ENCODE measurements at places on chromosomes 3 and 15.

- DNase-seq, result no peak
Measured at GRCh38 chr3:23071296-23071695, 131.8 kb upstream of the UBE2E2 start.

GRCh38 chr3:138051947-138052802 lies 42.2 kb downstream of the CLDN18 start:
- DNase-seq, result no peak

DNA sequence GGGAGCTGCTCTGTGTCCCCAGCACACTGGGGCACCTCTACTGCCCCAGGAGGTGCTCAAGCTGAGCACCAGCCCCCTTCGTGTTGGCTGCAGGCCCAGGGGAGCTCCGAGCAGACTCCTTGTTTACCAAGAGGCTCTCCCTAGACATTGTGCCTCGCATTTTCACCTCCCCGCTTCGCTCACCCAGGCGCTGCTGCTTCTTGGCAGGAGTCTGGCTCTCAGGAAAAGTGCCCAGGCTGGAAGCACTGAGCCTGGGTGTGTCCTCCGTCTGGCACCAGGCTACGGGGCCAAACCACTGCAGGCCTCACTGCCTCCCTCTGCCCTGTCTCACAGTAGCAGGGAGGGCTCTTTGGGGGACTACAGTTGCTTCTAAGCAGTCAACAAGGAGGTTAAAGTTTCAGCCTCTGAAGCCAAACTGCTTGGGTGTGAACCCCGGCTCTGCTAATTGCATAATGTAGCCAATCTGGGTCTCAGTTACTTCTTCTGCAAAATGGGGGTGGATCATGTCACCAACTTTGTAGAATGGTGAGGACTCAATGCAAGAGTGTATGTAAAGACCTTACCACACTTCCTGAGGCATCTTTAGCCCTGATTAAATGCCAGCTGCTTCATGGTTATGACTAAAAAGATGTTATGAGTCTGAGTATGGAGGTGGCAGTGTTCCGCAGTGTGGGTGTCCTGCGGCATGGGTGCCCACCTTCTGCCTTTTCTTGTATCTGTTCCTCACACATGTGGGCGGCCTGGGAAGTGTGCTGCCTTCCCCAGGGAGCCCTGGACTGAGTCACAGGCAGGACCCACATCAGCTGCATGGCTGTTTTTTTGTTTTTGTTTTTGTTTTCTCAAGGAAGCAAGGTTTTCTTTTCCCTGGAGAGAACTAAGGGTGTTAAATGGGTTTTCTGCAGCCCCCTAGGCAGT lies 88.9 kb downstream of the CLSTN2 start:
- peak; percentile 39 for DNase-seq

GRCh38 chr3:53795176-53795575 lies 51.0 kb downstream of the CHDH start:
- DNase-seq, result no peak

GRCh38 chr15:40234783-40235182 lies 4.1 kb upstream of the PAK6 start:
- no peak for DNase-seq

- DNase-seq, result no peak
Measured at GRCh38 chr15:57550640-57551039, 41.1 kb upstream of the MYZAP start.

- no peak for DNase-seq
Measured at GRCh38 chr3:59608356-59608755, 558.5 kb upstream of the CFAP20DC start.

DNA sequence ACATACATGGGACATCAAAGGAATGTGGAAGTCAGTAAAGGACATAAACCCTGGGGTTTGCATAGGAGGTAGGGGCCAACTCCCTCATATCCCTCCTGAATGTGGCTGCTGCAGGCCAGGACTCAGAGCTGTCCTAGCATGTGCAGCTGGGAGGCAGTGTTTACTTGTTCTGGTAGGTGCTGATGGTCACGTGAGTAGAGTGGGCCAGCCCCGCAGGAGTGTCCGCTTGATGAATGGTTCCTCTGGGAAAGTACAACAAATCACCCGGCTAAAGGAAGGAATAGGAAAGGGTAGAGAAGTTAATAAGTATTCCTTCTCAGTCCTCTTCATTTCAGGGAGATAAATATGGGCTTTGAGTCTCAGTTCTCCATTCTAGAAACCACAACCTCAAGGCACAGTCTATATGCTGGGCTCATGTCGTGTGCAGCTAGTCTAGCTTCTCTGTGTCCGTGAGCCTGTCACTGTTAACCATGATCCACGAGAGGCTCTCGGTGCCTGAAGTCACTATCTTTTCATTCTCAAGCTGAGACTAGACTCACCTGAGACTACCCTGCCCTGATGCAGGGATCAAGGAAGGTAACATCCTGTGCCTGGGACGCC lies 17.9 kb downstream of the RIOX2 start:
- no peak for DNase-seq

DNA sequence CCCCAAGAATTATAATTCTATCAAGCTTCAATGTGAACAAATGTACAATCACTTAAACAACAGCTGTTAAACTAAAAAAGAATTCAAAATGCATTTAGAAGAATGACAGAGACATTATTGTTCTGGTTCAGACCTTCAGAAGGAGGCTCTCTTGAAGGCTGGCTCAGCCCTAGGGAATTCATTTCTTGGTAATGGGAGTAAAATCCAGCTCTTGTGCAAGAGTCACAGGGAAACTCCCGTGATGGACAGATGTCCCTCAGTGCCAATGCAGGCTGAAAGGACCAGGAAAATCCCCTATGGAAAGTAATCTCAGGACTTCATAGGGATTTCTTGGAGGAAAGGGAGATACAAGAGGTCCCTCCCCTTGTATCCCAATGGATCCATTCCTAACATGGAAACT lies 149.9 kb upstream of the STT3B start:
- DNase-seq, result no peak

DNA sequence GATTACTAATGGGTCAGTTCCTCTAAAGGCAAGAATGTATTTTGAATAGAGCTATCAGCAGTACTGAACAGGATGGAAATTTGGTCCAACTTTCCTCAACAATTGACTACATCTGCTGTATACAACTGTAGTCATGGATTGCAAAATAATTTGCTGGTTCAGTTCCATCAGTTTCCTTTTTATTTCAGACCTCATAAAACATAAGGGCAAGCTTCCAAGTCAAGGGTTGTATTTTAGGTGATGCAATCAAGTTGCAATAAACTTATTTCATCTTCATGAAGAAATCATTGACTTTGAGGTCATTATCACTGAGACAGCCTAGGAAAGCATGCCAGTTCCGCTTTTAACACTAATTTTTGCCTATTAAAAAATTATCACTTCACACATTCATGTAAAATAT lies 90.4 kb upstream of the TSEN2 start:
- no peak for DNase-seq

DNA sequence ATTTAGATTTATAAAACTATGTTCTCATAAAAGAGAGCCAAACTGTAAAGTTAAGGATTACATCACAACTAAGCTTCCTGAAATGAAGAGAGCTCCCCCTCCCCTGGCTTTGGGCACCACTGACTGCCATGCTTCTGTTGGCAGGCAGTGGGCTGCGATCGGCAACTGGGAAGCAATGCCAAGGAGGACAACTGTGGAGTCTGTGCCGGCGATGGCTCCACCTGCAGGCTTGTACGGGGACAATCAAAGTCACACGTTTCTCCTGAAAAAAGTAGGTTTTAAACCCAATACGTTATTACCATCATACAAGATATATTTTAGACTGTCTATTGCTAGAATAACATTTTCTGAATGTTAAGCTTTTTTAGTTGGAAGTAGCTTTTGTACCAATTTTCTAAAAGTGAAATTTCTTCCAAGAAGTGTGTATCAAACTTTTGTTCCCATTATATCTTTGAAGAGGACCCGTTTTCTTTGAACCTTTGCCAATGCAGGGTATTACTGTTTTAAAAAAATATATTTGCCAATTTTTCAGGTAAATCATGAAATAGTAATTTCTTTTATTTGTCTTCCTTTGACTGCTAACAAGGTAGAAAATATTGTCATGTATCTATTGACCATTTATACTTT lies 184.1 kb downstream of the ADAMTSL3 start:
- no peak for DNase-seq

GRCh38 chr3:88947013-88947412 lies 160.4 kb upstream of the EPHA3 start:
- no peak for DNase-seq

GRCh38 chr3:52446631-52447511 lies 2.0 kb upstream of the SEMA3G start:
- no peak for DNase-seq

DNA sequence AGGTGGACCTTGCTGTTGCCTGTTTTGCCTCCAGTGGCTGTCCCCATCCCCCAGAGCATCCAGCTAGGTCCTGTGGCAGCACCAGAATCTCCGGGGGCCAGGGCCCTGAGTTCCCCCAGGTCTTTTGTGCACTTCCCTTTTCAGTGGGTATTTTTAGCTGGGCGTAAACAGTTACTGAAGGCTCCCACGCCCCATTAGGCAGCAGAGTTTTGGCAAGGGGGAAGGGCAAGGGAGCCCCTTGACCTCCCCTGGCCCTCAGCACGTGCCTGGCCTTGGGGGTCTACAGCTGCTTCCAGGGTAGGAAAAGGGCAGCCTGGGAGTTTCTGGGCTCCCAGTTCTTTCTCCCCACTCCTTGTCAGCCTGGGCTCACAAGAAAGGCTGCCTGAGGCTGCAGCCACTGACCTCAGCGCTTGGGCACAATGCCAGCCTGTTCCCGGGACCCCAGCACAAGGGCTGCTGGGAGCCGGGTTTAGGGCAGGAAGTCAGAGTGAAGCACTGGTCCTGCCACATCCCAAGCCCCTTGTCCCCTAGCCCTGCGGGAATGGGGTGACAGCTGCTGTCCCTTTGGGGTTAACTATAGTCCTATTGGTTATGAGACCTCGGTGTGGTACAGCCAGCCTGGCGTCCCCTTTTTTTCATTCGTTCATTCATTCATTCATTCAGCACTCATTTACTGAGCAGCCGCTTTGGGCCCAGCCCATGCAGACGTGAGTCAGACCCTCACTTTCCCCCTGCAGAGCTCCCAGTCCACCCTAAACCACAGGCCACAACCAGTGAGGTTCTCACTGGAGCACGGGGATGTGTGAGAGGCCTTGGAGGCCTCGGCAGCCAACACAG lies 8.4 kb downstream of the CSK start:
- DNase-seq, result no peak

DNA sequence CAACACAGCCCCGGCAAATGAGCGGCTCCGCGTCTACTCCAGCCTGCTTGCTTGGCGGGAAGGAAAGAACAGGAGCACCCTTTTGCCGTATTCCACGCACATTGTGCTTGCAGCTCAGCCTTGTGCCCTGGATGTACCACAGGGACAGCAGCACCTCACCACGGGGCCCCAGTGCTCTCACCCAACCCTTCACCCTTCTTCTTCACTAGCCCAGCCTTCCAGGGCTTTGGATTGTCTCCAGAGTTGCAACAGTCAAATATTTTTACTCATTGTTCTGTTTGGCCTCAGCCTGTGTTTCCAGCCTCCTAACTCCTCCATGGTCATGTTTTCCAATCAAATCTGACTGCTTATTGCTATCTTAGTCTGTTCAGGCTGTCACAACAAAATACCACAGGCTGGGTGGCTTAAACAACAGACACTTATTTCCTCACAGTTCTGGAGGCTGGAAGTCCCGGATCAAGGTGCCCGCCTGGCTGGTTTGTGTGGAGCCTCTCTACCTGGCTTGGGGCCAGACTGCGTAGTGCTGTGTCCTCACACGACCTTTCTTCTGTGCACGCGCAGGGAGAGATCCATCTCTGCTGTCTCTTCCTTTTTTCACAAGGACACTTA lies 79.2 kb upstream of the ABHD17C start:
- peak; percentile 80 for DNase-seq

GRCh38 chr15:25733856-25734679 lies 129.1 kb downstream of the ATP10A start:
- no peak for DNase-seq

DNA sequence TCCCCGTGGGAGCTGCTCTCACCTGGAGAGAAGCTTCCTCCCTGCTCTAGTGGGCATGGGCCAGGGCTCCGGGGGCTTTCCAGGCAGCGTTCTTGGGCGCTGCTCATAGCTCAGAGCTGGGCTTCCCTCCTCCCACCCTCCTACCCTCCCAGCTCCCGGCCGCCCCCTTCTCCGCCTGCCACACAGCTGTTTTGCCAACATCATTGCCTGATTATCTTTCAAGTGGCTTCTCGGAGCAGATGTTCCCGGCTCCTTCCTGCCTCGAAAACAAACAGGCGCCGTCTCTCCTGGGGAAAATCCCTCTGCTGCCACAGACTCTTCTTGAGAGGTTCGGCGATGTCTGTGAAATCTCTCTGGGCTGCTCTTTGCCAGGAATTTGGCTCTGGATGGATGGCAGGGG lies 195.6 kb downstream of the RPLP1 start:
- peak; percentile 46 for DNase-seq

DNA sequence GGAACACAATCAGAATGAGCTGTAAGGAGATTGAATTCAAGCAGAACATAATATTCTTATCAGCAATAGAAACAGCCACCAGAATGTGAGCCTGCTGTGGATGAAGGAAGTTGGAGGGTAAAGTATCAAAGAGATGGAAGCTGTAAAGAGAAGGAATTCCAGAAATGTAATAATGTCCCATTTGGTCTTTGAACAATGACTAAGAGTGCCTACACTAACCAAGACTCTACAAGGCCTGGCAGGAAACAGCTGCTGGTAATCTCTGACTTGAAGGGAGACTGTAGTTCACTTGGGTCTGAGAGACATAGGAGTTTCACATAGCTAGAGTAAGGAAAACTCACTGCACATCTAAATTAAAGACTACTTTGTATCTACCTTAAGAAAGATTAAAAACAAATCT lies 1176.0 kb upstream of the ALCAM start:
- DNase-seq, result no peak

DNA sequence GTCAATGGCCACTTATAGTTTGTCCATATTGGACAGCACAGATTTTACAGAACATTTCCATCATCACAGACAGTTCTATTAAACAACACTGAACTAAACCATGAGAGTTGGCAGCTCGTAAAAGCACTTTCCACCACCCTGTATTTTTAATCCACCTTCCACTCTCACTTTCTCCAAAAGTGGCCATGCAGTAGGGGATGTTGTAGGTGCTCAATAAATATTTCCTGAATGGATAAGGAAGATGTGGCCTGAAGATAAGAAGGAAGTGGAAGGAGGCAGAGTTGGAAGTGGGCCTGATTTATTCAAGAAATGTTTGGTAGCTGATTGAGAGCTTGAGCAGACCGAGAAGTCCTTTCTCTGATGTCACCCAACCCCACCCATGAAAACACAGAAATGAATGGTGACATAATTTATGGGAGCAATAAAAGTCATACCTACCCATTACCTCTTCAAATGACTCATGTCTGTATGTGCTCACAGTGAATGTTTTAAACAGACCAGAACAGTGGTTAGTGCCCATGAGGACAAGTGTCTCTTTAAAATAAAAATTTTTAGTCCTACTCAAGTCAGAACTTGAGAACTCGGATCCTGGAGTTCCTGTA lies 39.6 kb upstream of the CTNNB1 start:
- no peak for DNase-seq

DNA sequence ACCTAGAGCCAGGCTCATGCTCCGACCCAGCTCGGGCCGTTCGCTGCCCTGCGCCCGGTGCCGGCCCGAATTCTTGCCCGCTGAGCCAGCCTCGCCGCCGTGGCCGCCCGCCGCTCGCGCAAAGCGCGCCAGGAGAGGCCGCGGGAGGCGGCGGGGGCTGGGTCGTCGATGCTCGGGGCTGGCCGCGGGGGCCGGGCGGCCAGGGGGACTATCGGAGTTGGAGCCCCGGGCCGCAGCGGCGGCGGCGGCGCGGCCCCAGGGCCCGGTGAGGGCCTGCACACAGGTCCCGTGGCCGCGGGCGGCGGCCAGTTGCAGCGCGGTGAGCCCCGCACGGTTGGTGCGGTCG lies 1.1 kb downstream of the ANKRD63 start:
- DNase-seq, result no peak
